ENCODE measurements at places on chromosomes 2 and 18.

DNA sequence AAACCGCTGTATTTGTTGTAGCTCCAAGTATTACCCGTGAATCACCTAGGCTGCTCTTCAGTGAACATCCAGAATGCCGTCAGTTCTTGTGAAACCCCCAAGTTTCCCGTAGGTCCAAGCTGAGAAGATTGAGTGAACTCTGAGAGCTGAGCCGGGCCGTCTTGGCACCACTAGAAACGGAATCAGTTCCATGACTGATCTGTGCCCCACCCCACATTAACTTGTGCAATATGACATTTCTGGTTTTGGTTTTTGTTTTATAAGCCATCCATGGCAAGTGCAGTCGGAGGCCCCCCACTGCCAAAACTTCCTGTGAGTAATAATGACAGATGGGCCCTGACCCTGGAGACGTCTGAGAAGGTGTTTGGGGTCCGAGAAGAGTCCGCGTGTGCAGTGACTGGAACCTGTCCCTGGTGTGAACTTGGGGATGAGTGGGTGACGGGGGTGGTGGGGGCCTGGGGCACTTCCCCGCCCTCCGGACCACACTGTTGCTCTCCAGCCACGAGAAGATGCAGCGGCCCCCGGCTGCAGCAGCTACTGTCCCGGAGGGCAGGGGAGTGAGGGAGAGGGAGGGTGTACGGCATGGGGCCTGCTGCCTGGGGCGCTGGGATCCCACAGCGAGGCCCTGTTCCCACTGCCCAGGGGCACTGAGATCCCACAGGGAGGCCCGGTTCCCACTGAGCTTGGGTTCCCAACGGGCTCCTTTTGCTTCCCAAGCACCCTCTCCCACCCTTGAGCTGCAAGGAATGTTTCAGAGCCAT lies 26.5 kb downstream of the NFATC1 start:
- no peak for DNase-seq

DNA sequence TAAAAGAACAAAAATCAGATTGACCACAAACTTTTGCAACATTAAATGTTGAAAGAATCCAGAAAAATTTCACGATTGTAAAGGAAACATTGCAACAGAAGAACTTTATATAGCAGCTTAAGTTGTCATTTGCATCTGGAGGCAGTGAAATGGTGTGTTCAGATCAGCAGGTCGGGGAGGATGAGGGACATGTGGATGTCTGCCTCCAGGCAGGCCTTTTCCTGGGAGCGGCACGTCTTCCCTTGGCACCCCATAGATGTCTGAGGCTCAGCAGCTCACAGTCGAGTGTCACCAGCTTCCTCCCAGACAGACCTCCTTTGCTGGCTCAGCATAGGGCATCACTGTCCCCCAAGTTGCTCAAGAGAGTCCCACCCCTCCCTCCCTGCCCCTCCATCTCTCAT lies 44.3 kb upstream of the ASB1 start:
- no peak for DNase-seq

DNA sequence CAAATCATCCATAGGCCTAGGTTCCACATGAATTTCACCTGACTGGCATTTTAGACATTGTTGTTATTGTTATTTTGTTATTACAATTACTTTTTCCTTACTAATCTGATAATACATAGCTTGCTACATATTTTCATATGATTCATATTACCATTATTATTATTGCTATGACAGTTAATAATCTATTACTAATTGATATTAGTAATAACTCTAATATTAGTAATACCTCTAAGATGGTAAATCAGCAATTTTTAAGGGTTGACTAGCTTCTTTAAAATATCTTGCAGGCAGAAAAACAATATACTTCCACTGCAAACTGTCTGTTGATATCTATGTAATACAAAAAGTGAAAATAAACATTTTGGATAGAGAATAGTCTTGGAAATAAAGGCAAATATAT lies 48.6 kb upstream of the UBE2E3 start:
- DNase-seq = no peak

- no peak for DNase-seq
Measured at GRCh38 chr2:38200598-38200997, 124.6 kb upstream of the CYP1B1 start.

GRCh38 chr18:4276953-4277585 lies 178.0 kb downstream of the DLGAP1 start:
- DNase-seq = no peak

Measured in activated CD8-positive, alpha-beta T cell treated with anti-CD3 and anti-CD28 coated beads, Interleukin-2, amount 10 ng/mL, durations not matched to agents 7 days and 5 days (primary cell).